ENCODE measurements at places on chromosomes 7 and 10.

GRCh38 chr10:129386415-129387257 lies 80.4 kb upstream of the MGMT start:
- no peak for DNase-seq

DNA sequence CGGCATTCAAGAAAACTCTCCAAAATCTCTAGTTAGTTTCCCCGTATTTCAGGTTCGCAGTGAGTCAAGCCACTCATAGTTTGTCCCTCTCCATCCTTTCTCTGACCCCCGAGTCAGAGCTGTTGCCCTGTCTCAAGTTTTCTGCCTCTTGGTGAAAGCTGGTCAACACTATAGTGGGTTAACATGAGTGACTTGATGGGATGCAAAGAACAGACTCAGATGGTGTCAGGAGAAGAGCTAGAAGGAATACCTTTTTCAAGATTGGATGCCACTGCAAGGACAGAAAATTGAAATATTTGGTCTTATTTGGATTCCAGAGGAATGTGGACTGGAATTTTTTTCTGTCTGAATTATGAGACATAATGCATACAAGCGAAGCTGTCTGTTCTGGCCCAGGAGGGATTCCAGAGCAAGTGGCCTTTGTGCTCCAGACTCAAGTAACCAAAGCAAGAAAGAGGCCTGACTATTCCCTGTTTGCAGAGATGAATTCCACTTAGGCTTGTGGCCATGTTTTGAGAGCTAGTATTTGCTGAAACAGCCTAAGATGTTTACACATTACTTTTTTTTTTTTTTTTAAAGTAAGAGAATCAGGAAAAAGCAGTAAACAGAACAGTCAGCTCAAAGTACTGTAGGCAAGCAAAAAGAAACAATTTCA lies 67.4 kb downstream of the VWC2 start:
- no peak for DNase-seq

GRCh38 chr10:121521794-121522556 lies 76.3 kb downstream of the FGFR2 start:
- no peak for DNase-seq

DNA sequence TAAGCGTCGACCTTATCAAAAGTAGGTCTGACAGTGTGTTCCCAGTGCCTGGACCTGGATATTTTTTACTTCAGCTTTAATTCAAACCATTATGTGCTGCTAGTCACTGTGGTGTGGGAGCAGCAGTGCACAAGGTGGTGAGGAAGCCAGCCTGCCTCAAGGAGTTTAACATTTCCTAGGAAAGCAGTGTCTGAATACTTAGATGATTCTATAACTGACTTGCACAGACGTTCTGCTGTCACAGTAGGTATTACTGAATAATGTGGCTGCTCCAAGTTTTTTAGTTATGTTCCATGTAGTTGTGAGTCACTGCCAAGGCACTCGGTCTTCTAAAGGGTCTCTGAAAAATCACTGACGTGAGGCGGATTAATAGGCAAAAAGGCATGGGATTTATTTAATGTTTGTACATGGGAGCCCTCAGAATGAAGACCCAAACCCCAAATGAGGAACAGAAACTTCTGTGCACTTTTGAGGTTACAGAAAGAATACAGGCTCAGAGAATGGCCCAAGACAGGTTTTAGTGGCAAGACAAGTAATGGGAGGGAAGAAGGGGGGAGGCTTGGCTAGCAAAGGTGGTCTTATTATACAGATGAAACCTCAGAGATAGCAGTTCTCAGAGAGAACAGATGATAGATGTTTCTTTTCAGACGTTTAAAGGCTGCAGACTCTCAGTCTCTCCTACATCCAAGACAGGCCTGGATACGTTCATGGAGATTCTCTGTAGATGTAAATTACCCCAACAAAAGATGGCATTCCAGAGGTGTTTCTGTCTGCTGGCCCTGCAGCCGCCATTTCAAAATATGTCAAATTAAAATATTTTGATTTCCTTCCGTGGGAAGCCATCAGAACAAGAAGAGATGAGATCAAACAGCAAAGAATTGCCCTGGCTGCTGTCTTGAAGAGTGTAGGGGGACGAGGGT lies 209.3 kb downstream of the SDK1 start:
- DNase-seq: no peak

DNA sequence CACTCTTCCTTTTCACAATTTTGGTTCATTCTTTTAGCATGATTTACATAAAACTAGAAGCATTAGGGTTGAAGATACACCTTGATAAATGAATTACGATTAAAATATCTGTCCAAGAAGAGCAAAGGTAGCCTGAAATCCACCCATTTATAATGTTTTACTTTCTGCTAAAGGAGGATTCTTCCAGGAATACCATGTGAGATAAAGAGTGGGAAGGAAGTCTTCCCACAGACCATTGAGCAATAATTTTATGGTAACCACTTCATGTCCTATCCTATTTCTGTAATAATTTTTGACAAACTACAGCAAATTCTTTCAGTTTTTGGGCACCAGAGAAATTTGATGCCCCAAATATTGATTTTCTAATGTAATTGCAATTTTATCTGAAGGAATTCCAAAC lies 150.6 kb upstream of the STEAP4 start:
- DNase-seq: no peak

- DNase-seq: no peak
These were observed 194.1 kb upstream of the SP8 start for GRCh38 chr7:20980668-20981264.

DNA sequence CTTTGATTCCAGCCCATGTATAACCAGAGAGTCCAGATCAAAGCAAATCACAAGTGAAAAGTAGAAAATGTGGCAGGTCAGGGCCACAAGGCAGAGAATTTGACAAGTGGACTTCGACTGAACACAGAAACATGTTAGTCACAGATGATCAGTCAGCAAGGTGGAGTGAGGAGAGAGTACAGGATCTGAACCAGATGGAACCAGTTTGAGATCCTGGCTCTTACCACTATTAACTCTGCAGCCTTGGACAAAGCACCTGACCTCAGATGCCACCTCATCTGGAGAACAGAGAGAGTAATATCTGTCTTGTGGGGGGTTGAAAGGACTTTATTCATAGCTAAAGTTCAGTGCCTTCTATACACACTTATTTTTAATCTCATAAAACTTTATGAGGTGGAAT lies 4.4 kb downstream of the MRLN start:
- DNase-seq: no peak

GRCh38 chr7:129093867-129094456 lies 39.1 kb upstream of the TNPO3 start:
- DNase-seq: no peak

- DNase-seq: no peak
These were observed 22.9 kb upstream of the DMTF1 start for GRCh38 chr7:87129332-87129731.

All from stimulated activated naive CD8-positive, alpha-beta T cell treated with anti-CD3 and anti-CD28 coated beads, Interleukin-15, amount 100 ng/mL, for 72 hours (primary cell).